ENCODE measurements at places on chromosomes 2 and 18.

DNA sequence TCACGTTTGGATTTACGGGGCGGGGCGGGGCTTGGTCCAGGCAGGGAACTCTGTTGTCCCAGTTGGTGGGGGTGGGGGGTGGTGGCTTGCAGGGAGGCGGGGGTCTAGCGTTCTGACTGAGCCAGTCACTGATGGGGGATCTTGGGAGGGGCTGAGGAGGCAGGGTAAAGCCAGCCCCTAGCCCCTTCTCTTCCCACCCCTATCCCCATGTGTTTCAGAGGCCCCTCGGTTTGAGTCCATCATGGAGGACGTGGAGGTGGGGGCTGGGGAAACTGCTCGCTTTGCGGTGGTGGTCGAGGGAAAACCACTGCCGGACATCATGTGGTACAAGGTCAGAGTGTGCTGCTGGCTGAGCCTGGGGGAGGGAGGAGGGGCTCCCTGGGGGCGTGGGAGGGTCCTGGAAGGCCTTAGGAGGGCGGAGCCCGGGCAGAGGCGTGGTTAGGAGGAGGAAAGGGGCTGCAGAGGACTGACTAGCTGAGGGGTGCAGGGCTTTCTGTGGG, 22.0 kb upstream of the GMPPA start:
- DNase-seq: no peak

GRCh38 chr18:25935356-25935755, 155.1 kb downstream of the SS18 start:
- no peak for DNase-seq

DNA sequence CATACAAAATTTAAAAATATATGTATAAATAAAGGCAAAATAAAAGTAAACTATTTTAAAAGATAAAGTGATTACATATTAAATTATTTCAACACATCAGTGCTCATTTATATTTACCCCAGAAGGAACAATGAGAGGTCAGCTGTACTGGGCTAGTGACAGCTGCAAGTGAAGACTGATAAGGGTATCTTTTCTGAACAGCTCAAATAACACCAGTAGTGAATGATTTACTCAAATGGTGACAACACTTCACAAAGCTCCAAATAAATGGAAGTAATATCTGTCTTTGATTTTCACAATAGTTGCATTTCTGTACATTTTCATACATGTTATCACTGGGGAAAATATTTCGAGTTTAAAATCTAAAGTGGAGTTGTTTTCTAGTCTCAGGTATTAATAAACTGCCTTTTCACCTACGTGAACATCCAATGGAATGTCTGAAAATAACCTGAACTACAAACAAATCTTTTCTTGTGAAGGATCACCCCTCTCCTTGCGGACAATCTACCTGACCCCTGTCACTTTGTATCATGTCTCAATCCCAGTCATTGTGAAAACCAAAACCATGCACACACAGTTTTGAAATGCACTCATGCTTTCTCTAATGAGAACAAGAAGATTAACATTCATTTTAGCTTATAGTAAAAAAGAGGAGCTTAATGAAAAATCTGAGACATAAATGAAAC, 1928.8 kb upstream of the CELF4 start:
- no peak for DNase-seq

DNA sequence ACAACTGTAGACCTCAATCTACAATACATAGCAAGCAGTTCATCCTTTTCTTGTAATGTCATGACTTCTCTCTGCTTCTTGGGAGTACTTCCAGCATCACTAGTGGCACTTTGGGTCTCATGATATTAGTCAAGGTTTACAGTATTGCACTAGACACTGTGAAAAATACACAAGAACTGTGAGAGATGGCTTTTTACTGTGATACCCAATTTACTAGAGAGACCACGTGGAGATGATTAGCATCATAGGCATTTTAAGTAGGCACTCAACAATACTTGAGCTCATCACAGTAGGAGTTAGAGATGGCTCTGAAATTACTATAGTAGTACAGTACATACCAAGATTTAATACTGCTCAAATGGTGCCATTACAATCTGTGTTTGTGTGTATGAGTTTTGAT, 112.8 kb upstream of the EML6 start:
- DNase-seq: no peak

DNA sequence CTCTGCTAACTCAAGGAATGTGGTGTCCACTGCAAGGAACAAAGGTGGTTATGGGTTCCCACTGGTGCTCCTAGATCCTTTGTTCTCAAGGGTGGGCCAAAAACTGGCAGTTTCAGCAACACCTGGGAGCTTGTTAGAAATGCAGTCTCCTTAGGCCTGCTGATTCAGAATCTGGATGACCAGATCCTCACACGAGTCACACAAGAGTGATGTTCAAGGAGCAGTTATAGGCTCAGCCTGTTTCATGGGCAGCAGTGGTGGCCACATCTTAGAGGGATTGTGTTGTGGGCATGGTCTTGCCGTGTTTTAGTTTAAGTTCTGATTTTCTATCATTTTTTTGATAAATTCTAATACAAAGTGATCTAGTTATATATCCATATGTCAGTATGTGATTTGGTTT, 28.7 kb upstream of the MGAT5 start:
- no peak for DNase-seq
